ENCODE measurements at places on chromosomes 2 and 18. TPM values are rescaled to one million over a fixed set of nuclear protein-coding genes. Genes with fewer than 3 reads are reported as not detected.

DNA sequence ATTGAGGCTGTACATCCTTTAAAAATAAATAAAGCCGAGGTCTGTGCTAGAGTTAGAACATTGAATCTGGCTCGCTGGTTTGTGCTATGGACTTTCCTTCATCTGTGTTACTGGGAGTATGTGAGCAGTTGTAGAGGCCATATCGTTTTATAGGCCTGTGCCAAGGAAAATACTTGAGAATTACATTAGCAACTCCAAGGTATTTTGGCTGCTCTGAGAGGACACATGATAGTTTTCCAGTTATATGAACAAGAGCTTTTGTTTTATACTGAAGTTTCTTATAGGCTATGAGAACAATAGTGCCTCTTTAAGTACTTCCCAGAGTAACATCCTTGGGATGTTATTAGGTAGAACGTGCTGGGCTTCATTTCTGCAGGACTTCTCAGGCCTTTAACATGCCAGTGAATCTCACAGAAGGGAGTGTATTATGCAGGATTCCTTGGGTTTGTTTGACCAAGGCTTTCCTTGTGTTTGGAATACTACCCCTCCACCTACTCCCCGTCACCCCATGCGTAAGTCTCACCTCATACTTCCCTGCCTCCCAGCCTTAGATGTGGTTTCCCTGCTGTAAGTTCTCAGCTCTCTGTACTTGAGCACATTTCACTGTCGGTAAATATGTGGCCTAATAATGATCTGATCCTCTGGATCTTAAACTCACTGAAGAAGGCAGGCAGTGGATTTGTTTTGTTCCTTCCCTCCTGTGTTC lies 21.0 kb downstream of the TCF7L1 start:
- no peak for DNase-seq

The REG3G gene
- not detected for total RNA-seq

DNA sequence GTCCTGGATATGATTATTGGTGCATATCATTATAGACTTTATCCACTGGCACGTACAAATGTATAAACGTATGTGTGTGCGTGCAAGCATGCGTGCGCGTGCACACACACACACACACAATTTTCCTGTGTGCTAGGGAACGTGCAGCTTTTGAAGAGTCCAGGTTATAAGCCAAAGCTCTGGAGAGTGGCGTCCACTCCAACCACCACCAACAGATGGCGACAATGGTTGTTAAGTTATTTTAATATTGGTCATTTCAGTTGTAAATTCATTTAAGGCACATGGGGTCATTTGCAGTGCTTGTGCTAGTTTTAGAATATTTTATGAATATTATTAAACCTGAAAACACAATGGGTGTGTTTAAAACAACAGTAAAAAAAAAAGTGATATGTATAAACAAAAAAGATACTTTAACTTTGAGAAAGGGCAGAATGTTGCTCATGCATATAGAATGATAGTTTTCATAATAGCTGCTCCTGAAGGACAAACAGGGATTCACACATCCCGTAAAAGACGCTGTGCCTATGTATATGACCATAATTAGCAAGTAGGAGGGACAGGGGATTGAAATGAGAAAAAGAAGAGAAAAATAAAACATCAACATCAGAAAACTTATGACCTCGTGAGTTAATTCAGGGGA lies 124.2 kb upstream of the ITGB6 start:
- DNase-seq = peak; percentile 58

- DNase-seq = no peak
Observed at GRCh38 chr2:176297067-176297466, 27.8 kb downstream of the MTX2 start.

The PHOSPHO2 gene
- 2.5 TPM for total RNA-seq

DNA sequence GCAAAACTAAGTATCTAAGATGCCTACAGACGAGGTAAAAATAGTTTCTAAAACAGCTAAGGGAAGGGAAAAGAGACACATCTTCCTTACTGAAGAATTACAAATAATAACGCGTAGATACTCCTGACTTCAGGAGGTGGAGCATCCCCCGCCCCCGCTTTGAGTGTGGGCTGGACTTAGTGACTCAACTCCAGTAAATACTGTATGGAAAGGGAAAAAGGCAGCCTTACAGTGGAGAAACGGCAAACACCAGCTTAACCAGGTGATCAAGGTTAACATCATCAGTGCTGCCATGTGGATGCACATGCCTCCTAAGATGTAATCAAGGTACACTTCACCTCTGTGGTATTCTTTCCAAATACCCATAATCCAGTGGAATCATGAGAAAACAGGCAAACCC lies 47.9 kb downstream of the HADHB start:
- no peak for DNase-seq

DNA sequence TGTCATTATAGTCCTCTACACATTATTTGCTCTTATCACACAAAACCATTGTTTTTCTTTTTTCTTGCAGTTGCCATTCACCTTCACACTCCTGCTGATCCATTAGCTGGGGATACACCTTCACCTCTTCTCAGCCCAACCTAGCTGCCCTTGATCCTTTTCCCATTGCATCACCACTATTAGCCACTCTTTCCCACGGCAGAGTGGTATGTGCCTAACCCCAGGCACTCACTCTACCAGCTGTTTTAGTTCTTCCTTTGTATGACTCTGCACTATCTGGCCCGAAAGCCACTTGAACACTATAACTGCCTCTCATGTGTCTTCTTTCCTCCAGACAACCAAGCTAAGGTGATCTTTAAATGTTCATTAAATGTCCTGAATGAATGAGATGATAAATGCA lies 145.4 kb upstream of the PIK3C3 start:
- no peak for DNase-seq

DNA sequence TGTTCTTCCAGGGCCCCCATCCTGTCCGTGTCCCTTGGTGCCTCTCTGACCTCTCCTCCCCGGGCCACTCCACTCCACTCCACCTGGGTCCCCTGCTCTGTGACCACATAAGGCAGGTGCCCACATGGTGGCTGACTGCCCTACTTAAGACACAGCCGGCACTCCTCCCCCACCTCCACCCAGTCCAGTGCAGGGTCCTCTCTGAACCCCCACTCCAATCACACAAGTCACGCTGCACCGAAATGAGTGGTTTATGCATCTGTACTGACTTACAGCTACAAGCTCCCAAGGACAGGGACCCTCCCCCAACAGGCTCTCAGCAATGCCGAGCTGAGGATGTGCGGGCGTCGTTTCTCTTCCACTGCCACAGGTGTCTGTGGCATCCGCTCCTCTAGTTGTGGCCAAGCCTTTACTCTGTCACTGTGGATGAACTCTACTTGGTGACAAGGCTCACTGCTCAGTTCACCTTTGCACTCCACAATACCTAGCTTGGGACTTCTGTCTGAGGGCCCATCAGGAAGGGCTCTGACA lies 48.3 kb downstream of the TFCP2L1 start:
- DNase-seq = no peak

The SRD5A2 gene
- not detected for total RNA-seq

DNA sequence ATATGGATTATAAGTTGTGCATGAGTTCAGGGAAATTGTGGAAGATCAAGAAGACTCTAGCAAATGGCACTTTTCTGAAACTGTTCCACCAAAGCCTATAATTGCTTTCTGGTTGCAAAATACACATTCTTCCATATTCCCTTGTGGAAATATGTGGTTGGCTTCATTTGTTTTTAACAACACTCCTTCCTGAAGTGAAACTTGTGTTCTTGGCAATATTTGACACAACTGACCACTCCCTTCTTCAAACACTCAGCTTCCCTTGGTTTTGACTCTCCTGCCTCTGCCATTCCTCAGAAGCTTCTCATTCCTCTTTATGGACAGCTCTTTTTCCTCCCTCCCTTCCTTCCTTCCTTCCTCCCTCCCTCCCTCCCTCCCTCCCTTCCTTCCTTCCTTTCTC lies 192.3 kb downstream of the PMAIP1 start:
- no peak for DNase-seq

All from RPMI7951 (cell line).